ENCODE measurements at places on chromosomes 11 and 22. TPM values are rescaled to one million over a fixed set of nuclear protein-coding genes. Genes with fewer than 3 reads are reported as not detected.

LRRC4C gene
- not detected for total RNA-seq

MPEG1 gene
- not detected for total RNA-seq

OR6T1 gene
- not detected for total RNA-seq

ZDHHC24 gene
- 13.5 TPM for total RNA-seq

NXPE2 gene
- not detected for total RNA-seq

FAT3 gene
- not detected for total RNA-seq

ELFN2 gene
- total RNA-seq = 0.39 TPM

BEST1 gene
- 0.41 TPM for total RNA-seq

ZBTB16 gene
- total RNA-seq = 7.7 TPM

USP2 gene
- total RNA-seq = 2.2 TPM
